HuH-7 (cell line): ENCODE measurements at places on chromosomes 2 and 18.
A peak's percentile ranks its signal among the peaks of the same experiment; 100 is the strongest.

DNA sequence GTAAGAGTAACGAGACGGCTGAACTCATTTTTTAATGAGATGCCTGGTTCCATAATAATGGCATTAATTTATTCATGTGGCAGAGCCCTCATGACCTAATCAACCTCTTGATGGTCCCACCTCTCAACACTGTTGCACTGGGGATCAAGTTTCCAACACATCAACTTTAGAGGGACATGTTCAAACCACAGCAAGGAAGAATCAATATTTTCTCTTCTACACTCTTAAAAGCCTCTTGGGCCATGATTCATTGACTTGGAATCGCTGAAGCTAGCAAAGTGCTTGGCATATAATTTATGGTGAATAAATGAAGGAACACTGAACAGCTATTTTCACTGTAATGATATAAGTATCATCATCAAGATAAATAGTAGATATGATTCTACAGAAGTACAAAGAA is 333.0 kb downstream of the TNS1 start:
- DNase-seq = no peak

DNA sequence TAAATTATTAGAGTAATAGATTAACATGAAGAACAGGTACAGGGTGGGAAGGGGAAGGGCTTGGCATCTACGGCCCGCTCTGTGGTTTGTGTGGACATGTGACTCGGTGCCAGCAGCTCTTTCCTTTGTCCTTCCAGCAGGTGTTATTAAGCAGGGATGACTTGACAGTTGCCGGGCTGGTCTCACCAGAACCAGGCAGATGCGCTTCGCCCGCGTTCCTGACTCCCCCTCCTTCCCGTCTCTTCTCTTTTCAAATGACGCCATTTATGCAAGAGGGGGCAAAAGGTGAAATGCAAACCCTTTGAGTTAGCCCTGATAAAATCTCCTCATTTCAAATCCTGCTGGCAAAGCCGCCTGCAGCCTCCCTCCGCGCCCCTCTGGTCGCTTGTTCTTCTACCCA is 38.9 kb upstream of the MGAT4A start:
- DNase-seq = no peak

DNA sequence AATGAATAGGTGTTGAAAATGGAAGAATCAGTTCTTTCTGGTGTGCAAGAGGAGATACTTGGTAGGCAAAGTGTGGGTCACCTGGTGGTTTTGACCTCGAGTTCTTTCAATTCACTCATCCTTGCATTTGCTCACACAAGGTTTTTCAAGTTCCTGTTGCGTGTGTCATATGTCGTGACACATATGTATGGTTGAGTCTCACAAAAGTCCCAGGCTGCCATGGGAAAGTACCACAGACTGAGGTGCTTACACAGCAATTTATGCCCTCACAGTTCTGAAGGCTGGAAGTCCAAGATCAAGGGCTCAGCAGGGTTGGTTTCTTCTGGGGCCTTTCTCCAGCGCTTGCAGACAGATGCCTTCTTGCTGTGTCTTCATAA is 64.4 kb downstream of the NCK2 start:
- no peak for DNase-seq

GRCh38 chr2:159571540-159572260 is 44.6 kb downstream of the BAZ2B start:
- DNase-seq = no peak

- DNase-seq = no peak
Measured at GRCh38 chr2:142119347-142119746, 11.5 kb downstream of the LRP1B start.

GRCh38 chr2:240358080-240358479 is 77.4 kb upstream of the GPC1 start:
- no peak for DNase-seq

DNA sequence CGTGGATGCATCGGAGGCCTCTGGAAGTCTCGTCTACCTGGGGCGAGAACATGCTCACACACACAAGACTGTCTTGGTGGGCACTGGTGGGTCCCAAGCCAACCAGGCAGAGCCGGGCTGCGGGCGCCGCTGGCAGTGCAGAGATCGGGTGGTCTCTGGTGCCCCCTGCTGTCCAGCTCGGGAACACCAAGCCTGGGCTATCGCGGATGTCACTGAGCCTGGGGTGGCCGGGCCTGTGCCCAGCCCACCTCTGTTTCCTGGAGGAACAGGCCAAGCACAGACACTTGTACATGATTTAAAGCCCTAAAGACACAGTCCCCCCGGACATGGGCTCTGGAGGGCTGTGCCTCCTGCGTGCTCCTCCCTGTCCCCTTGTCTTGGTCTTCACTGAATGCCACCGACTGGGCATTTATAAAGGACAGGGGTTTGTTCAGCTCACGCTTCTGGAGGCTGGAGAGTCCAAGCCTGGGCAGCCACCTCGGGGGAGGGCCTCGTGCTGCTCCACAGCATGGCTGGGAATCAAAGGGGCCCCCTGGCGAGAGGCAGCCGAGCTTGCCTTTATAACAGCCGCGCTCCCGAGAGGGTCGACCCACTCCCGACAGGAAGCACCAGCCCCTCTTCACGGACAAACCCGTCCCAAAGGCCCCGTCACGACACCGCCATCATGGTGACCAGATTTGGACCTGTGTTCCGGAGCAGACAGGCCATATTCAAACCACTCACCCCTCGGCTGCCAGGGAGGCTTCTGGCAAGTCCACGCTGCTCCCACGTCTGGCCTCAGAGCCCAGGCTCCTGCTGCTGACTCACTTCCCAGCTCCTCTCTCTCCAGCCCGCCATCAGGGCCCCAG is 3.6 kb upstream of the OTOS start:
- DNase-seq = peak; percentile 88

GRCh38 chr18:30450927-30451326 is 591.6 kb downstream of the DSC3 start:
- no peak for DNase-seq

DNA sequence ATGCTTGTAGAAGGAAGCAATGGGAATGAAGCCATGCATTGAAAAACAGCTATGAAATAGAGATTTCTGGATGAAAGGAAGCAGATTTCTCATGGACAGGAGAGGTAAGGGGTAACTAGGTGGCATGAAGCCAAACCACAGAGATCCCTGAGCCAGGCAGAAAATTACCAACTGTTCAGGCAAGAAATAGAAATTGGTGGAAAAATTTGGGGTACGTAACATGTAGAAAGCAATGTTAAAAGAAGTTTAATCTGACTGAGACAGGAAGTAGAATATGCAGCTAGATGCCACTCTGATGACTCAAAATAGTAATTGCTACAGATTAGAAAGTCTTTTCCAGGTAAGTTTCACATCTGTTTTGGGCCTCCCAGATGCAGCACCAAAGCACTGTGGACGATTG is 928.5 kb upstream of the CELF4 start:
- no peak for DNase-seq

GRCh38 chr2:145265244-145265643 is 745.3 kb upstream of the ZEB2 start:
- DNase-seq = no peak

GRCh38 chr2:182242609-182243008 is 184.2 kb downstream of the PDE1A start:
- no peak for DNase-seq

- DNase-seq = no peak
Measured at GRCh38 chr18:56891116-56891515, 240.0 kb downstream of the WDR7 start.

- no peak for DNase-seq
Measured at GRCh38 chr18:58843688-58844035, 21.0 kb upstream of the ZNF532 start.

GRCh38 chr2:59034106-59034505 is 793.0 kb upstream of the FANCL start:
- no peak for DNase-seq

DNA sequence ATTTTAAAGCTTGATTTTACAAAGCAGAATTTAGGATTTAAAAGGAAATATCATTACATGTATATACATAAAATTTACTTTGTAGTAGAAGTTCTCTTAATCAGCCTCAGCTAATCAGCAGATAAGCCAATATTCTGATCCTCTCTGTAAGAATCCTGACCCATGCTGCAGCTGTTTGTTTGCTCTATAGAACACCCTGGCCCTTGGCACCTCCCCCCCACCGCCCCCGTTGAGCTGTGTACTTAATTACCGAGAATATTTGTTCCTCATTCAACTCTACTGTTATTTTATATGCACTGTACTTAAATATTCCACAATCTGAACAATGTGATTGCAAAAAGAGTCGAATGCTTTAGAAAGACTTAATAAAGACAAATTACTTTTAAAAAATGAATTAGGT is 98.0 kb downstream of the EVA1A start:
- no peak for DNase-seq

- no peak for DNase-seq
Measured at GRCh38 chr2:197614532-197614931, 60.9 kb downstream of the RFTN2 start.
